Hindlimb muscle (tissue), 1 donor: ENCODE measurements at places on chromosomes 7 and 10.

DNA sequence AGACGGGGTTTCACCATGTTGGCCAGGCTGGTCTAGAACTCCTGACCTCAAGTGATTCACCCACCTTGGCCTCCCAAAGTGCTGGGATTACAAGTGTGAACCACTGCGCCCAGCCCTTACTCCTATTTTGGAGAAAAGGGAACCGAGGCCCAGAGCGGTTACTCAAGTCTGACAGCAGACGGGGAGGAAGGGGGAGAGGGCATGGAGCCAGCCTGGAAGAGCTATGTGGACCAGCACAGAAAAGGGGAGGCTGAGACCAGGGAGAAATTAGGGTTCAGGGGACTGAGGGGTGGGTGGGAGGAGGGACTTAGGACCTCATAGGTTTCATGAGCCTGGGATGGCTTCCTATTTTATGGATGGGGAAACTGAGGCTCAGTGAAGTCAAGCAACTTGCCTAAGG lies 1.5 kb downstream of the SFRP5 start:
- DNase-seq: no peak

DNA sequence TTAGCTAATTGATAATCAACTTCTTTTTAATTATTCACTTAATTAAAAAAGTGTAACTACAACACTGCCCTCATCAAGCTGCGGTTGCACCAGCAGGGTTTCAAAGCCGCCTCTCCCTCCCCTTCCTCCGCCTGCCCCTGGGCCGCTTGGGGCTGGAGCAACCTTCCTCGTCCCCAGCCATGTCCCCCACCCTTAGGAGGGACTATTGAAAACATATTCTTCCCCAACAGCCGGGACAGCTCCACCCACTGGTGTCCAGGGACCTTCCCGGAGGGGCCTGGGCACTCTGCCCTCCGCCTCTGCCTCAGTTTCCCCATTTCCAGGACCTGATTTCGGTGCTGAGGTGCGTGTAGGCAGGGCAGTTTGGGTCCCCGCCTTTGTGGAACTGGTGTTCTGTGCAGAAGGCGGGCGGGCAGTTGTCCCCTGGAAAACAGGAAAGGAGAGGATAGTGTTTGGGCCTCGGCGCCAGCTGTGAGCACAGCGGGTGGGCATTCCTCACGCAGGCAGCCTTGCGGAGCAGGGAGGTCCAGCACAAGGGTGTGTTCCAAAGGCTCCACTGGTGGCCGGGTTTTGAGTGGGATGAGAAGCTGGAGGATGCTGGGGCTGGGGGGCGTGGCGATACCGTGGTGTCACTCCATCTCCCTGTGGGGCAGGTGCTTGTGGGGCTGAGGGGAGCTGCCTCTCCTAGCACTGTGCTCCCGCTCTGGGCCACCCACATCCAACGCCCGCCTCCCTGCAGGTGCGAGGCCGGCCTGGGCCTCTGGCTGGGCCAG lies 15.7 kb downstream of the UNCX start:
- DNase-seq: no peak

GRCh38 chr10:44924261-44925040 lies 13.3 kb downstream of the TMEM72 start:
- no peak for DNase-seq

- no peak for DNase-seq
These were observed 1078.1 kb downstream of the SORCS1 start for GRCh38 chr10:106086391-106086790.

DNA sequence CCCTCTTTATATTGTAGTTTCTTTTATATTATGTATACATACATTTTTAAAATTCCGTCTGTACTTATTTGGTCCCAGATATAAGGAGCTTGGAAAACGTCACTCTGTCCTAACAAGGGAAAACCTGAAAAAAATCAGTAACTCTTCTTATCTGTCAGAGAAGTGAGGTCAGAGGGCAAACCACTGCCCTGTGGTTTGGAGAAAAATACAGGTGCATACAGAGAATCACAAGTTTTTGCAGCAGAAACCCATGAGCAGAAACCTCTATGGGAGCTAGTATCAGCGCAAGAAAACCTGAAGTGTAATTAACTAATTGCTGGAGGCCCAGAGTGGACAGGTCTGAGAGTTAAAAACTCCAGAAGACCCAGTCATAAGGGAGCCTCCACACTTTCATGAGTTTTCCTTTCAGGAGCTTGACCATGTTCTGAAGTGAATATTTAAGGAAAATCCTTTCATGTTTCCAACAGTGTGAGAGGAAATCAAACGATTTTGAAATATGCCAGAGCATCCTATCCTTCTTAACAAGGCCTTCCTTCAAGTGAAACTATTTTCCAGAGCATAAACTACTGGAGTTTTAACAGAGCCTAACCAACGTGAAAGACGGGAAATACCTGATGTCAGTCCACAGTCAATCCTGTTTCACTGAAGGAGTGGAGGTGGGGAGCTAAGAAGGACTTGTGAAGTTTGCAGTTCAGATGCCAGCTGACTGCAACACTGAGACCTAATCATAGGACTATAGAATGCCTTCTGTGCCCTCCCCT lies 290.8 kb upstream of the BMPER start:
- DNase-seq: no peak
